Uterus (tissue), 4 donors: ENCODE measurements at places on chromosomes 2 and 18.

DNA sequence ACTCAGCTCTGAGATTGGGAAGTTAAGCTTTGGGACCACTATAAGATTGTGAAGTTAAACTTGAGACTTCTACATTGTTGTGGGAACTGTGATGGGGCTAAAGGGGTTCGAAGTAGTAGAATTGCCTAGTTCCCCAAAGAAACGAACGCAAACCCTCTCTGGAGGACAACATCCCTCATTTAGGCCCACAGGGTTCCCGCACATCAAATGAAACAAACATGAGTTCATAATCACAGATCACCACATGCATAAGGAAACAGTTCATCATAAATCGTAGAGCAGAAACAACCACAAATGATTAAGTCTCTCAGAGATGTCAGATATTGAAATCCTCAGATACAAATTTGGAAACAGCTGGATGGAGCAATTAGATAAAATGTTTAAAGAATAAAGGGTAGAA lies 55.9 kb upstream of the HPCAL1 start:
- no peak for DNase-seq

GRCh38 chr18:32956591-32957315 lies 183.9 kb upstream of the KLHL14 start:
- no peak for DNase-seq

DNA sequence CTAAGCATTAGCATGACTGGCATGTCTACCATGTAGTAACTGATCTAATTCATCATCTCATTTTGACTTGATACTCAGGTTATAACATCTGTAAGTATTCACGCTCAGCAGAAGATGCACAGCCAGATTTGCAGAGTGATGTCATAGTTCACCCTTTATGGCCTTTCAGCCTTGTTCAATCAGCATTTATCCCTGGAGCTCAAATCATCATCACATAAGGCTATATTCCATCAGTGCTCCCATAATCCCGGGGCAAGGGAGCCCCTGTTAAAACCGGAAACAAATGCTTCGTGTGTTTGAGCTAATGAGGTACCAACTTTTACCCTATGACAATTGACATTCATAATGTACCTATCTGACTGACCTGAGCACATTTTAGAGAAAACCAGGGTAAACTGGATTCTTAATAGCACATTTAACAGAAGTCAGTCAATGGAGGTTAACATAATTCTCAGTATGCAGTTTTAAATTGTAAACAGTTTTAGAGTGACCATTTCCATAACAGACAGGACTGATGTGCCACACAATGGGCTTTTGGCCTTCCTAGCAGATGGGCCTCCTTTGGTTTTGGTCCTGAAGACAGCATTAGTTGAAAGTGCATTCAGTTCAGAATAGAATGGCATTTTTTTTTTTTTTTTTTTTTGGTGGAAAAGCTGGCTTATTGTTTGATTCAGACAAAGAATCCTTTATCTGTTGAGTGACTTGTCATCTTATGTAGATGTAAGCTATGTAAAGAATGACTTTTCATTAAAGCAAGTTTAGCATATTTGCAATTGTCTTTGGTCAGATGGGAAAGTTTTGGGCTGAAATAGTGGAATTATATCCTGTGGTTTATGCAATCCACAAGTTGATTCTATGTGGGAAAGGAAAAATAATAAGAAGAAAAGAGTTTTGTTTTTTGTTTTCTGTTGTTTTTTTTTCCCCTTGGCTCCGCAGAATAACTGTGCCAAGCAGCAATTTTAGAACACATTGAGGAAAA lies 866.0 kb upstream of the ACVR2A start:
- no peak for DNase-seq

GRCh38 chr2:176435729-176436128 lies 166.5 kb downstream of the MTX2 start:
- DNase-seq, result no peak

DNA sequence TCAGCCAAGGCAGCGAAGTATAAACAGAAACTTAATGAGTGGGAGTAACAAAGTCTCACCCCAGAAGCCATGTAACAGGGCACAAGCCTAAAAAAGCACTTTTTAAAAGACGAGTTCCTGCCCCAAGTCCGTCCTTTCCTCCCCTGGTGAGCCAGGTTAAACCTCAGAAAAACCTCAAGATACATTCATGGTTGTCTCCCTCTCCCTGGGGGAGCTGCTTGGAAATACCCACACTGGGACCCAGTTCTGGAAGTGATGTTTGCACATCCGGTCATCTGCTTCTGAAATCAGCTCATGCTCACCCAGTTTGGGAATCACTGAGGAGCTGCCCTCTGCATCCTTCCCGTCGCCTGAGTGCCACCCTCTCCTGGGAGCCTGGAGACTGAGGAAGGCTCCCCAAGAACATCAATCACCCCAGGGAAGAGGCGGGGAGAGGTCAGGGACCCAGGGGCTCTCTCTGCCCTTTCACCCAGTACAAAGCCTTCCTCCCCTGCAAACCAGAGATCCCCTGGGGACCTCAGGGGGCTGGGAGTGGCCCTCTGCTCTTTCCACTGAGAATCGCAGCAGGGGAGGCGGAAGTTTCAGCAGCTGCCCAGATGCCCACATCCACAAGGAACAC lies 150.6 kb upstream of the AGAP1 start:
- no peak for DNase-seq

GRCh38 chr2:28263690-28264089 lies 129.0 kb upstream of the FOSL2 start:
- no peak for DNase-seq

GRCh38 chr18:24819141-24819890 lies 358.9 kb downstream of the HRH4 start:
- no peak for DNase-seq

DNA sequence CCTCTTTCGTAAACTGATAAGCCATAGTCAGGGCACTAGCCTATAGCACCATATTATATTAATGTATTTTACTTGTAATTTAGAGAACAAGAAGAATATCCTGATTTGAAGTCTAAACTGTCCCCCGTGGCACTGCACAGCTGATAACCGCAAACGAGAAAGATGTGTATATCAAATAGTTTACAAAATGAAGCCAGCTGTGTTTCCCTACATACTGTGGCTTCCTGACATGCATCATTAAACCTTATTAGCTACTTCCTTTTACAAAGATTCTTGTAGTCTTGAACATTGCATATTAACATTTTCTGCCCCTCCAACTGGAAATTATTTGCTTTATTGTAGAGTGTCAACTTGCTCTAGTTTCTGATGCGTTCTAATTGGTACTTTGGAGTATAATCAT lies 153.5 kb upstream of the NFATC1 start:
- DNase-seq, result no peak

DNA sequence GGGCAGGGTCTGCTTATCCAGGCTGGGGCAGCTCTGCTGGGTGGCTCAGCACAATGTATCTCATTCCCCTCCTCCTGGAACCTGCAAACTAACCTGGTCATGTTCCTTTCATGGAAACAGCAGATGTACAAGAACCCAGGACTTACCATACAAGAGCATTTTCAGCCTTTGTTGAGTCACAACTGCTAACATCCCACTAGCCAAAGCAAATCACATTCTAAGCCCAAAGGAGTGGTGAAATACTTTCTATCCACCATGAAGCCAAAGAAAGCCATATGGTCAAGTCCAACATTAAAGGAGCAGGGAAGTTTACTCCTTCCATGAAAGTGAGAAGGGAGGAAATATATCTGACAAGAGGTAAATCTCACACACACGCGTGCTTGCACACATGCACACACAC lies 163.0 kb downstream of the IRS1 start:
- DNase-seq, result no peak
